Naive B cell (primary cell): ENCODE measurements at places on chromosomes 6 and 20.

DNA sequence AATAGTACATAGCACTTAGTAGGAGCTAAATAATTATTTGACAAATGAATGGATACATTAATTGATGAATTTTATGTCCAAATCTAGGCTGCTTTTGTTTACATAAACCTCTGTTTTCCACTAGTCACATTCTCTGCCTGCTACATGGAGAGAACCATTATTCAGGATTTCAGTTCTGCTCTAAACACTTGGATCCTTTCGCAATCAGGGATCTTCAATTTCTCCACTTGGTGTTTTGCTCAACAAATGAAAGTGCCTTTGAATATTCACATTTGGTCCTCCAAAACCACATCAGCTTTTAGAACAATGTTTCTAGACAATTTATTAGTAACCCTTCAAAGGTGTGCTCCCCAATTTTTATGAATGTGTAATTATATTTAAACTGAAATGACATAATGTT is 30.6 kb upstream of the HLA-DQB1 start:
- no peak for DNase-seq

DNA sequence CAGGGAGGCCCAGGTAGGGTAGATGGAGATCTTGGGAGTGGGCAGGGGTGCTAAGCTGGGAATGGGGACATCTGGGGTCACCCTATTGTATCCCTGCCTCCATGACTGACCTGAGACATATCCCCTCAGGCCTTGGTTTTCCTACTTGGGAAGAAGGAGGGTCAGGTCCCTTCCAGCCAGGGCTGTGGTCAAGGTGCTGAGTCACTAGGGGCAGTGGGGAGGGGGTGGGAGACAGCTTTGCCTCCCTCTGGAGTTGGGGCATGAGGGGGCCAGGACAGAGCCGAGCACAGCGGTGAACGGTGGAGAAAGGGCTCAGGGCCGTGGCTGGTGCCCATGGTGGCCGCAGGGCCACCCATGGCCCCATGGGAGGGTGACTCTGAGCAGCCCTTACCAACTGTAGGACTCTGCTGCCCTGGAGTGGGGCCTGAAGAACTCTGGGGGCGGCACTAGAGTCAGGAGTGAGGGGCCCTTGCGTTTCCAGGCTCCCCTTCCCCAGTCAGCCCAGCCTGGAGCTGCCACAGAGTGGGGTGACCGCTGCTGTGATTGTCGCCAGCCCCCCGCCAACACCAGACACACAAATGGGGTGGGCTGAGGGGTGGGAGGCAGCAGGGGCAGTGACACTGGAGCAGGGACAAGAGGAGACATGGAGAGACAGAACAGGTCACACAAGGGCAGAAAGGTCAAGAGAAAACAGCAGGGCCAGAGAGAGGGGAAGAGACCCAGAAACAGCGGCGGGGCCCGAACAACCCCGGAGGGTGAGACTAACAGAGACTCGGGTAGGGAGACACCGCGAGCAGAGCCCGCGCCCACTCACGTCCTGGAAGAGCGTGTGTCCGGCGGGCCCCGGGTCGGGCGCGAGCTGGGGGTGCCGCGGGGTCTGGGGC is 576 bp downstream of the NECAB3 start:
- no peak for DNase-seq

GRCh38 chr6:97023982-97024381 is 99.5 kb downstream of the KLHL32 start:
- no peak for DNase-seq

DNA sequence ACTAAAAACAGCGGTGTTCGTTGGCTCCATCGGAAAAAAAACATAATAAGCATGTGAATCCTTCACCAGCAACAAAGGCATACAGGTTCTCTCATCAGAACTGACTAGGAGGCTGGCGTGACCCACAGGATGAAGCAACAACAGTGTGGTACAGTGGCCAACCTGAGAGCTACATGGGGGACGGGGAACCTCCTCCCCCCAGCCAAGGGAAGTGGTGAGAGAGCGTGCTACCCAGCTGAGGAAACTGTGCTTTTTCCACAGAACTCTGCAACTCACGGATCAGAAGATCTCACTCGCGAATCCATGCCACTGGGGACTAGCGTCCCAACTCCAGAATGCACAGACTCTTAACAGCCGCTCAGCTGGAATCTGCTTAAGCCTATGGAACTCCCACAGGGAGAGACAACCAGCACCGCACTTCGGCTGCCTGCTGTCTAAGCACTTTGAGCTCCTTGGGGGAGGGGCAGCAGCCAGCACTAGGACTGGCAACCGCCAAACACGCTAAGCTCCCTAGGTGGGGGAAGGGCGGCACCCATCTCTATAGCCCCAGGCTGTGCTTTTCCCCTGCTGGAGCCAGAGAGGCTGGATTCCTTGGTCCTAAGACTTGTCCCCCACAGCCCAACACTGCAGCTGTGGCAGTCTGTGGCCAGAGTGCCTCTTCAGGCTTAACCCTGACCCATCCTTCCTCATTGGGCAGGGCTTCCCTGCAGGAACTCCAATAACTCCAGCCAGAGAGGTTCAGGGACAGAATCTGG is 538.3 kb upstream of the BTBD3 start:
- DNase-seq: no peak

- DNase-seq: no peak
These were observed 14.5 kb upstream of the TFB1M start for GRCh38 chr6:155328539-155329459.

DNA sequence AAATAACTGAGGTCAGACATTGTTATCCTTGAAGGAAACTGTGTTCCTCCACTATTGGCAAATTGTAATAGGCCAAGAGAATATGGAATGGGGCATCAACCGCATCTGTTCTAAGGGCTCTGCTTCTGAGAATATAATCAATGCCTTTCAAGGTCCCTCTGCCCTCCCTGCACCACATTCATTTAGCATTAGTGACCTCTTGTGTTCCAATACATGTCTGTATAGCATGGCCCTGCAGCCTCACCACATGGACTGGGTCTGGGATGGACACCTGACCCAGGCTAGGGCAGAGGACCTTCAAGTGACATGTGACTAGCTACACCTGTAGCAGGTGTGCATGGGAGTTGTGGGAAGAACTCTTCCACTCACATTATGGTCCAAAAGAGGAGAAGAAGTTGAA is 14.2 kb downstream of the BTN3A1 start:
- DNase-seq: no peak

GRCh38 chr6:273551-274058 is 18.7 kb upstream of the DUSP22 start:
- DNase-seq: no peak

DNA sequence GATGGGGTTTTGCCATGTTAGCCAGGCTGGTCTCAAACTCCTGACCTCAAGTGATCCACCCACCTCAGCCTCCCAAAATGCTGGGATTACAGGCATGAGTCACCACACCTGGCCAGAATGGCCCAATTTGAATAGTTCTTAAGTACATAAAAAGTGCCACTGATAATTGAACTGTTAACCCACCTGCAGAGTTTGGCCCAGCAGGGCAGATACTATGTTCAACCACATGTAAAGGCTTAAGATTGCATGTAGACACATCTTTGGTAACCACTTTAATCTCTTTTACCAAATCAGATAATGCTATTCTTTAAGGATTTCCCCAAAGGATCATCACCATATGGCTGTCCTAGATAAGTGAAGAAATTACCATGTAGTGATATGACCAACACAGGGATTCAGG is 21.3 kb upstream of the SGK1 start:
- no peak for DNase-seq

DNA sequence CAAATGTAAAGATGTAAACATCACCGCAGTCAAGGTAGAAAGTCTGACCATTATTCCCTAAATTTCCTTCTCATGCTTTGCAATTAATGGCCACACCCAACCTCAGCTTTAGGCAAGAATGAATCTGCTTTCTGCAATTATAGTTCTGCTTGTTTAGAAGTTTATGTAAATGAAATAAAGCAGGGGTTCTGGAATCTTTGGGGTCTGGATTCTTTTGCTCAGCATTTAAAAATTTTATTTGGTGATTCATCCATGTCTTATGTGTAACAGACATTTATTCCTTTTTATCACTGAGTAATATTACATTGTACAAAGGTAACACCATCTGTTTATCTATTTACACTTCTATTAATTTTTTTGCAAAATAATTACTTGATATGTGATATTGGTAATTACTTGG is 613.6 kb downstream of the UTRN start:
- DNase-seq: no peak

DNA sequence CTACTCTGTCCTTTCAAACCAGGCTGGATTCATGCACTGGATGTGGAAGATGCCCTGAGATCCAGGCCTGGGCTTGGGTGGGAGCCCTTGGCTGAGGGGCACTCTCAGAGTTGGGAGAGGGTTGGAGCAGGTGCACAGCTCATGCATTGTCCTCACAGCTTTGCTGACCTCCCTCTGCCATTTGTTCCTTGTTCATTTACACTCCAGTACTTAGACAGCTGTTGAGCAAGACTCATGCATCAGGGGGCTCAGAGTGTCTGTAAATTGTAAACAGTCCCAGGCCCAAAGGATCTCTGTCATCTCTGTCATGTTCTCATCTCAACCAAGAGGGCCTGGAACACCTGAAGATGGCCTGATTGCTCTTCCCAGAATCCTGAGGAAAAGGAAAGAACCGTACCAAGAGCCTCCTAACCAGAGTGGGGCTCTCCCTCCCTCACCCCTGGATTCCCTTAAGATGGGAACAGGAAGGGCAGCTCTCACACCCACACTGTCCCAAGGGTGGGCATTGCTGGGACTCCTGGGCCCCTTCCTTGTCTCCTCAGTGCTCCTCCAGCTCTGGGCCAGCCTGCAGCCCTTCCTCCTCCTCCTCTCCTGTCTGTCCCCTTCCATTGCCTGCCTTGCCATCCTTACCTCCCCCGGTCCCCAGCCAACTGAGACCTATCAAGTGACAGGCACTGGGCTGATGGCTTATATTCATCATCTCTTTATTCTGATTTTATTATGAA is 132.9 kb downstream of the FOXO3 start:
- no peak for DNase-seq

DNA sequence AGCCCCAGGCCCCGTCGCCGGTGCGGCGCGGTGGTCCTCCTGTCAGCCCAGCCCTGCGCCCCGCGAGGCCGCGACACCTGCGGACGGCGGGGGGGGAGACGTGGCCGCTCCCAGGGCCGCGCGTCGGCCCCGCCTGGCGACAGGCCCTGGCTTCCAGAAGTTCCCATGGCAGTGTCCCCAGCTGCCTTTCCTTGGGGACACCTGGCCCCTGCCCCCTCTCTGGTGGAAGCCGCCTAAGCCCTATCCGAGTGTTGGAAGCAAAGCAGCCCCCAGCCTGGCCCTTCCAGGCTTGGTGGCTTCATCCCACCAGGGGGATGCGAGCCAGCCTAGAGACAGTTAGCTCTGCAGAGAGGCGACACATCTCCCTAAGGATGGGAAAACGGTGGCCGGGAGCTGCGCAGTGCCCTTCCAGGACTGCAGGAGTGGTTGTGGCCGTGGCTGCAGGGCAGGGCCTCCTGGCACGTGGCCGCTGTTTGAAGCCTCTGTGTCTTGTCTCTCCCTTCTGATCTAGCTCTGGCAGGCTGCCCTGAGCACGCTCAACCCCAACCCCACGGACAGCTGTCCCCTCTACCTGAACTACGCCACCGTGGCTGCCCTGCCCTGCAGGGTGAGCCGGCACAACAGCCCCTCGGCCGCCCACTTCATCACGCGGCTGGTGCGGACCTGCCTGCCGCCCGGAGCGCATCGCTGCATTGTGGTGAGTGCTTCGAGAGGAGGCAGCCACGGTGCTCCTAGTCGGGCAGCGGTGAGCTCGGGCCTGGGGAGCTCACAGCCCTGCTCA is 816 bp downstream of the NPEPL1 start:
- DNase-seq: peak; percentile 17
